ENCODE measurements at places on chromosomes 2 and 18.

DNA sequence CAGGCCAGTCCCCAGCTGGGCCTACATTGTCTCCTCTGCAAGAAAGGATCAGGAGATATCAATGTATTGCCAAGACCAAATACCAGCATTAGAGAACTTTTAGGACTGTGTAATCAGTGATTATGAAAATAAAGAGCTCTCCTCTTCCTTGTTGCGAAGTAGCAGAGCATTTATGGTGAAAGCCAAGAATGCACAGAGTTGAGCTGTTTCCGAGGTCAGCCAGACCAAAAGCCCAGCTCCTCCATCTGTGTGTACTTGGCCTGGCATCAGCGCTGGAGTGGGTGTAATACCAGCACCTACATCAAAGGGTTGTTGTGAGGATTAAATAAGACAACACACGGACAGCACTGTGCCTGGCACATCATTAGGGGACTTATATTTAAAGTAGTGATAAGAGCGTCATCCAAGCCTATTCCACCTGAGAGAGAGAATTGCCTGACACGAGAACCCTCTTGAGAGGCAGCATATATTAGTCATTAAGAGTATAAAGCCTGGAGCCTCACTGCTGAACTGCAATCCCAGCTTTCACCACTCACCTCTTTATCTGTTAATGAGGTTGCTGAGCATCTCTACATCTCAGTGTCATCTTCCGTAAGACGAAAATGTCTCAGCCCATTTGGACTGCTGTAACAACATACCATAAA lies 7.4 kb upstream of the SLC16A14 start:
- no peak for DNase-seq

- no peak for DNase-seq
Observed at GRCh38 chr2:47221039-47221438, 65.9 kb upstream of the STPG4 start.

DNA sequence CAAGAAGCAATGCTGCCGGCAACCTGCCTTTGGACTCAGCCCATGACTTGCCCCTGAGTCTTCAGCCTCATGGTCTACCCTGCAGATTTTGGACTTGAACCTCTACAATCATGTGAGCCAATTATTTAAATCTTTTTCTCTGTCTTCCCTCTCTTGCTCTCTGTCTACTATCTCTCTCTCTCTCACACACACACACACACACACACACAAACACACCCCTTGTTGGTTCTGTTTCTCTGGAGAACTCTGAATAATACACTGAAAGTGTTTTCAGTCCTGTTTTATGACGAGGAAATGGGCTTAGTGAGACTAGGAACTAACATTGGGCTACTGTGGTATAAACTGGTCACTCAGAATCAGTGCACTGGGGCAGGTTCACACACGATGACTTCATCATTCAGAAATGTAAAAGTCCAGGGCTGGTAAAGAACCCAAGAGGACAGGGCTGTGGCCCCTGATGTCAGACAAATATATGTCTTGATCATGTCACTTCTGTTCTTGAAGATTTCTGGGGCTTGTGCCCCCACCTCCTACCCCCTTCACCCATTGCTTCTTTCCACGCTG lies 266.1 kb upstream of the SIX2 start:
- no peak for DNase-seq

DNA sequence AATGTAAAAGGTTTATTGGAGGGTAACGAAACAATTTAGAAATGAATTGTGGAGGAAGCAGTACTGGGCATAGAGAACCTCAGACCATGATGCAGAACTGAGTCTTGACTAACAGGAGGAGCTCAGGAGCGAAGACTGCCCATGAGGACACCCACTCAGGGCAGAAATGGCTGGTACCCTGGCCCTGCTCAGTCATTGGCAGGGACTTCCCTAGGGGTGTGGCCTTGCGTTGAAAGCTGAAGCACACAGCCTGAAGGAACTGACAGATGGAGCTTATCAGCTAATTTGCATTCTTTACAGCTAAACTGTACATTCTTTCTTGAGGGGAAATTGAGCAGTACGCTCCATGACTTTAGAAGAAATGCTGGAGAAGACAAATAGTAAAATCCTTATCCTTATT lies 57.1 kb downstream of the PDK1 start:
- no peak for DNase-seq

- DNase-seq, result peak; percentile 58
Observed at GRCh38 chr18:50866765-50867164, 12.2 kb upstream of the ME2 start.

- no peak for DNase-seq
Observed at GRCh38 chr18:58726671-58727070, 55.4 kb downstream of the MALT1 start.

DNA sequence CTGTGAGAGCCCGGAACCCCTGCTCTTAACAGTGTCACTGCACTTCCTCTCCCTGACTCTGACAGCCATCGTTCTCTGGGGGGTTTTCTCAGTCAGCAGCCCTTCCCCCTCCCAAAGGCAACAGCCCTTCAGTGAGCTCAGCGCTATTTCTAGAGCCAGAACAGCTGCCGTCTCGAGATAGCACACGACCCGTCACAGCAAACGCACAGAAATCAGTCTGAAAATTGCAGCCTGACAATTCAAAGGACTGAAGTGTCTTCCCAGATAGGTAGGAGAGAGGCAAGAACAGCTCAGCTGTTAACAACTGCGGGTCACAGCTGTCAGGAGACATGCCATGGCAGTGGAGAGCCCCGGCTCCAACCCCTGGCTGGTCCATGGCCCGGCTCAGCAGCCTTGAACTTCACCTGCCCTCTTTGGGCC lies 45.4 kb downstream of the ST8SIA5 start:
- DNase-seq, result peak; percentile 96

GRCh38 chr18:2526329-2526728 lies 45.0 kb downstream of the METTL4 start:
- no peak for DNase-seq

- no peak for DNase-seq
Observed at GRCh38 chr2:237161189-237161588, 75.5 kb downstream of the COPS8 start.

DNA sequence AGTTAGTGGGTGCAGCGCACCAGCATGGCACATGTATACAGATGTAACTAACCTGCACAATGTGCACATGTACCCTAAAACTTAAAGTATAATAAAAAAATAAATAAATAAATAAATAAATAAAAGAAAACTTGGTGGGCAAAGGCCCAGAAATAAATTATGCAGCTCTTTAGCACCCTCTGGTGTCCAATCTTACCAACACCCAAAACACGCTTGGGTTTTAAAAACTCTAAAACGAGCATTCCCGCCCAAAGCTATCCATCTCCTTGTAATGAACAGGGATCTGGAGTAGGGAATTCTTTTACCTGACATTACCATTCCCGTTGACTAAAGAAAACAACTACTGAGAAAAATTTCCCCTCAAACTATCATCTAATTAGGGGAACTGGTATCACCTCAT lies 2005.9 kb upstream of the CELF4 start:
- peak; percentile 46 for DNase-seq

DNA sequence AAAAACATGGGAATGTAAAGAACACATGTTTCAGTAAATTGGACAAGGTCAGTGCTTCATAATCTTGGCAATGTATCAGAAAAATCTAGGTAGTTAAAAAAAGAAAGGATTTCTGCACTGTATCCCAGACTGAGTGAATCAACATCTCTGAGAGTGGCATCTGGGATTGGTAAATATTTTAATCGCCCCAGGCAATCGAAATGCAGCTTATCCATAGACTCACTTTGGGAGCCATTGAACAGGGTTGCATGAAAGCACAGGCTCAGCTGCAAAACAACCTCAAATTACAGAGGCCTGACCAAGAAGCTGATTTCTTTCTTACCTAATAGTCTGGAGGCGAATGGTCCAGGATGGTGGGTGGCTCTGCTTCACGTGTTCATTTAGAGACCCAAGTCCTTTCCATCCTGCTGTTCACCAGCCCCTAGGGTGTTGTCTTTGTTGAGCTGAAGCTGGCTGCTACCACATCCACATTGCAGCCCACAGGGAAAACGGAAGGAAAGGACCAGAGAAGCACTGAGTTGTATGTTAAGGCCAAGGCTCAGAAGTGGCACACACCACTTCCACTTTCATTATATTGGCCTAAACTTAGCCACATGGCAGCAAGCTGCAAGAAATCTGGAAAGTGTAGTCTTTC lies 59.0 kb downstream of the MOGAT1 start:
- DNase-seq, result peak; percentile 12

- no peak for DNase-seq
Observed at GRCh38 chr2:23536326-23536725, 151.3 kb downstream of the KLHL29 start.

- DNase-seq, result peak; percentile 40
Observed at GRCh38 chr2:203786549-203787351, 80.3 kb downstream of the CD28 start.

- DNase-seq, result no peak
Observed at GRCh38 chr18:73784853-73785252, 362.8 kb downstream of the FBXO15 start.

DNA sequence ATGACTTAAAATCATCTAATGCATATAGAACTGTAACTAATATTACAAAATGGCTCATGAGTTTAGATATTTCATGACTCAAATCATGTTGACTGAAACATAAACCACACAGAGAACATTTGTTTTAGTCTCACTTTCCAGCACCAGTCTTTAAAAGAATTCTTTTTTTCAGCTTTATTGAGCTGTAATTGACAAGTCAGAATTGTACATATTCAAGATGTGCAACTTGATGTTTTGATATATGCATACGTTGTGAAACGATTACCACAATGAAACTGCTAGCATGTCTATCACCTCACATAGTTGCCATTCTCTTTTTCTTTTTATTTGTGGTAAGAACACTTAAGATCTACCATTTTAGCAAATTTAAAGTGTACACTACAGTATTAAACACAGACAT lies 25.0 kb upstream of the TMEM178A start:
- DNase-seq, result no peak

GRCh38 chr2:54261537-54261936 lies 5.5 kb upstream of the TSPYL6 start:
- no peak for DNase-seq

- no peak for DNase-seq
Observed at GRCh38 chr2:40310303-40310702, 141.6 kb downstream of the SLC8A1 start.

GRCh38 chr2:149587950-149588487 lies 444 bp upstream of the MMADHC start:
- DNase-seq, result no peak

GRCh38 chr18:48962994-48963561 lies 12.3 kb upstream of the SMAD7 start:
- no peak for DNase-seq

DNA sequence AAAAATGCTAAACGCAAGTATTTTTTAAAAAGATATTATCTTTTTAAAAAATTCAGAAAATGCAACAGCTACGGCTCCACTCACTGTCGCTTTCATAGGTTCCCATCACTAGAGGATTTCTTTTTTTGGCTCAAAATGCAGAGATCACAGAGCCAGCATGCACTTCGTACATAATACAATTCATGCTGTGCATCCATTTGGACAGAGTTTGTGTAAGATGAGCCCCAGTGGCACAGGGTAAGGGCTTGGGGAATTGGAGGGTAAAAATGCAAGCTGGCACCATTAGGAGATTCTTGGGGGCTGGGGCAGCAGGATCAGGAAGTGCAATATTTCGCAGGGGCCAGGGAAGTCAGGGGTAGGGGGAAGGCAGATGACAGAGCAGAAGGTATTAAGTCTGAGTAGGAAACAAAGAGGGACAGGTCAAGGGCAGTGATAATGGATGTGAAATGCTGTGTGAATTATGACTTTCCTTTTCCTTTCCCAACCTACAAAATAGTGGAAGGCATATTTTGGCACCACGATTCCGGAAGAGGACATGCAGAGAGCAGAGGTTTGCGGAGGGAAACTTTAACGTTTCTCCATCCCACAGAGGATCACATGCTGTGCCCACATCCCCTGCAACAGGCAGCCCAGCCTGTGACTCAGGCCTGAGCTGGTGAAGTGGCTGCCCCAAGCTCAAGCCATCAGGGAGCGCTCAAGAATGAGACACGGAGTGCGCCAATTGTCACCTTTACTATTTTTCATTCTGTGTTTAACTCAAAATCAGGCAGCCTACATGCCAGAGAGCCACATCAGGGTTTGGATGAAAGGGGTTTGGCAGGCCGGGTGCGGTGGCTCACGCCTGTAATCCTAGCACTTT lies 4.7 kb downstream of the CAPG start:
- no peak for DNase-seq

DNA sequence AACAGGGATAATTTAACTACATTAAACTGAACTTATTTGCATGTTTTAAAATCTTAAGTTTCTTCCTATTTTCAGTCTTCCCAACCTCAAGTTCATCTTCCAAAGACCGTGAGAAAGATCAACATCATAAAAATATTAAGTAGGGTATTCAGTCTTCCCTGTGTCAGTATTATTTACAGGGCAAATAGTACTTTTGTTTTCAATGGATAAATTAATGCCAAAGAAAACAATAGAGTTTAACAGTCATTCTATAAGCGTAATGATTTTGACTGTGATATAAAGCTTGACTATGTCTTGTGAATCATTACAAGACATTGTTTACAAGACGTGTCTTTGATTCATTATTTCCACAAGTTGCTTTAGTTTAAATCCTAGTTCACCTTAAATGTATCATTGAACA lies 48.0 kb upstream of the NRXN1 start:
- no peak for DNase-seq

- DNase-seq, result peak; percentile 8
Observed at GRCh38 chr2:8927510-8928455, 75.7 kb downstream of the MBOAT2 start.

DNA sequence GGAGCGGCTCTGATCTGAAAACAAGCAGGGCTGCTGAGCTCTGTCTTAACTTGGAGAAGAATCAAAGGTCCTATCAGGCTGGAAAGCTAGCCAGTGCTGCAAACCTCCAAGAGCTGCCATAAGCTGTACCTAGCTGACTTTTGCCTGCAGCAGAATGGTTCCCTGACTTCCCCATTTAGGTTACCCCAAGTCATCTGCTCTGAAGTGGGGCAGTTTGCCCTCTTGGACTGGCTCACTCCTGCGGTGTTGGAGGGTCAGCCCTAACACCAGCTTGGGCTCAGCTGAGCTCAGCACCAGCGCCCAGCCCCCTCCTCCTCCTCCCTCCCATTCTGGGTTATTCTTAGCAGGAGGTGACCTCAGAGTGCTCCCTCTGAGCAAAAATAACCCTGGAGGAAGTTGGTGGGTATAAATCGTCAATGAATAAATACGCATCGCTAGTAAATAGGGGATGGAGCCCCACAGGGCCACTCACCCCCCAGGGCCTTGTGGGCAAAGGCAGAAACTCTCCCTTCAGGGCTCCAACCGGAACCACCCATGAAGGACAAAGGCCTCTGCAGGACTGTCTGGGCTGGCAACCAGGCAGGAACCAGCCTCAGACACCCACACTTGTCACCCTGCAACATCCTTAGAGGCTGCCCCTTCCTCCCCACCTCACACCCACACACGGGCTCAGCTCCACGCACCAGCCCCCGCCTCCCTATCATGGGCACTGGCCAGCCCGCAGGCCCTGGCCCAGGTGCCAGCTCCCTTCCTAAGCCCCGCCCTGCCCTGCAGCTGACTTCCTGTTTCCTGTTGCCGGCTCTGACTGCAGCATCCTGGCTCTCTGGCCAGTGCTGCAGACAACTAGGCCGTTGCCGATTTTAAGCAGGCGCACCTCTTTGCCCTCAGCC lies 46.9 kb downstream of the DNMT3A start:
- peak; percentile 60 for DNase-seq

GRCh38 chr2:144501118-144501517 lies 18.8 kb downstream of the ZEB2 start:
- DNase-seq, result no peak

GRCh38 chr2:113926314-113926713 lies 36.4 kb downstream of the ACTR3 start:
- DNase-seq, result no peak
